ENCODE measurements at places on chromosomes 4 and X. TPM values are rescaled to one million over a fixed set of nuclear protein-coding genes. Genes with fewer than 3 reads are reported as not detected.

NDUFB11 gene
- 156 TPM for total RNA-seq

VAMP7 gene
- 31.2 TPM for total RNA-seq

POU4F2 gene
- not detected for total RNA-seq

PLRG1 gene
- 48.8 TPM for total RNA-seq

STK26 gene
- total RNA-seq, result 8.8 TPM

MAGEA2 gene
- total RNA-seq, result not detected

NLGN4X gene
- 0.04 TPM for total RNA-seq

MAML3 gene
- 17.6 TPM for total RNA-seq

BTK gene
- total RNA-seq, result not detected

F8A2 gene
- total RNA-seq, result not detected

TMEM156 gene
- total RNA-seq, result 21.3 TPM
